Stomach (tissue), 19 donors: ENCODE measurements at places on chromosomes 7 and 10. TPM values are rescaled to one million over a fixed set of nuclear protein-coding genes. Genes with fewer than 3 reads are reported as not detected.
A peak's percentile ranks its signal among the peaks of the same experiment; 100 is the strongest.

The GPNMB gene
- polyA plus RNA-seq = 27.8 TPM

The GPR15LG gene
- polyA plus RNA-seq = 0.92 TPM

The NRCAM gene
- 1.6 TPM for polyA plus RNA-seq

The KBTBD2 gene
- polyA plus RNA-seq = 11.8 TPM

The CYP26C1 gene
- not detected for polyA plus RNA-seq

- no peak overlapping the region for H3K4me3 ChIP-seq
- DNase-seq = no peak
- no peaks in the 10 kb centered on the region for H3K4me1 ChIP-seq
- H3K27ac ChIP-seq = no peak overlapping the region
- no peaks in the 10 kb centered on the region for H3K36me3 ChIP-seq
Measured at GRCh38 chr10:57320416-57320815, 947.3 kb downstream of the IPMK start.

- H3K36me3 ChIP-seq = peaks cover 47% of the 10 kb centered on the region
- H3K27ac ChIP-seq = no peak overlapping the region
- H3K4me1 ChIP-seq = peaks cover 49% of the 10 kb centered on the region
- H3K27me3 ChIP-seq = no peaks in the 10 kb centered on the region
- H3K4me3 ChIP-seq = no peak overlapping the region
Measured at GRCh38 chr7:101220295-101220694, 2.3 kb downstream of the ZNHIT1 start.

GRCh38 chr7:7385421-7385820 lies 150.3 kb downstream of the COL28A1 start:
- H3K36me3 ChIP-seq = no peaks in the 10 kb centered on the region
- H3K4me1 ChIP-seq = no peaks in the 10 kb centered on the region
- no peak for DNase-seq
- H3K27me3 ChIP-seq = no peaks in the 10 kb centered on the region
- no peak overlapping the region for H3K4me3 ChIP-seq
- no peak overlapping the region for H3K27ac ChIP-seq

GRCh38 chr10:19570991-19571390 lies 245.2 kb upstream of the PLXDC2 start:
- H3K4me1 ChIP-seq = no peaks in the 10 kb centered on the region
- H3K27ac ChIP-seq = no peak overlapping the region
- no peaks in the 10 kb centered on the region for H3K27me3 ChIP-seq
- no peaks in the 10 kb centered on the region for H3K36me3 ChIP-seq

DNA sequence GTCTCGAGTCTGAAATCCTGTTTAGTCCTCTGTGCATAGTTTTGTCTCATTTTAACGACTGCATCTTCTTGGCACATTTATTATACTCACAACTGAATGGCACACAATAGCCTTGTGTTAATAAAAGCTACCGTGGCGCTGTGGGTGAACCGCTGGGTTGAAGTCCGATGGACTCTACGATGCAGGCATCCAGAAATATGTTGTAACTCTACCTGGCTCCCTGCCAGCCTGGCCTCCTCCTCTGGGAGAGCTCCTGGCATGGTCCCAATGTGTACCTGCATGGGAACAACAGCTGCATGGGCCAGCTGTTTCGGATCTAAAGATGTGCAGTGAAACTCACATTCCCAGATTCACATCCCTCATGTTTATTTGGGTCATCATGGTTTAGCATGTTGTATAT lies 3.7 kb upstream of the DPYSL4 start:
- H3K36me3 ChIP-seq = no peaks in the 10 kb centered on the region
- H3K27ac ChIP-seq = no peak overlapping the region
- H3K4me1 ChIP-seq = peaks cover 25% of the 10 kb centered on the region
- H3K4me3 ChIP-seq = no peak overlapping the region
- peak; percentile 44 for DNase-seq

DNA sequence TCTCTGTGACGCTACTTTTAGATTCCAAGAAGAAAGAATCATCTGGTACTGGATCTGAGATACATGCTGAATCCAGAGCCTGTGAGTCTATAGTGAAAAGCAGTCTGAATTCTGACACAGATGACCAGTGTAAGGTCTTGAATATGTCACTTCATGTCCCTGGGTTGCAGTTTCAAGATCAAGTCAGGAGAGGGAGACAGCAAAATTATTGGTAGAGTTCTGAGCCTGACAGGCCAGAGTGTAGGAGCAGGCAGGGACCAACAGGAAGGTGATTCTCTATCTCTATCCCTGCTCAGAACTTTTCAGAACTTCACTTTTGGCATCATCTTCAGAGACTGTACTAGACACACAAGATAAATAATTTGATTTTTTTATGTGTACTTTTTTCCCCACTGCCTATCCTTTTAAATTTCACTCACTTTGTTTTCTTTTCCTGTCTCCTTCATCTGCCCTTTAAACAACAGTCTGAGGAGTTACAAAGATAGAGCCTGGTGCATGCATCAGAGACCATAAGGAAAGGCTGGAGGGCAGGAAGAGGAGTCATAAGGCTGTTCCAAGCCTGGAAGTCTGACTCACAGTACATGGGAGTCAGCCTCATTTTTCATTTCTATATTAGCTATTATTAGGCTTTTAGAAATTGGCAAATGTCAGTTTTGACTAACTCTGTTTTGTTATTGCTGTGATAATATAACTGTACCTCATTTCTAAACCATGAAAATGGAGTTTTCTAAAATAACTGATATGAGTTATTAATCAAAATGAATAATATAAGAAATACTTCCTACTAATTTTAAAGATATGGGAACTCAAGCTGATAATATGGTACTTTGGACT lies 120.2 kb upstream of the TMEM229A start:
- H3K36me3 ChIP-seq = no peaks in the 10 kb centered on the region
- no peak overlapping the region for H3K4me3 ChIP-seq
- DNase-seq = peak; percentile 39

DNA sequence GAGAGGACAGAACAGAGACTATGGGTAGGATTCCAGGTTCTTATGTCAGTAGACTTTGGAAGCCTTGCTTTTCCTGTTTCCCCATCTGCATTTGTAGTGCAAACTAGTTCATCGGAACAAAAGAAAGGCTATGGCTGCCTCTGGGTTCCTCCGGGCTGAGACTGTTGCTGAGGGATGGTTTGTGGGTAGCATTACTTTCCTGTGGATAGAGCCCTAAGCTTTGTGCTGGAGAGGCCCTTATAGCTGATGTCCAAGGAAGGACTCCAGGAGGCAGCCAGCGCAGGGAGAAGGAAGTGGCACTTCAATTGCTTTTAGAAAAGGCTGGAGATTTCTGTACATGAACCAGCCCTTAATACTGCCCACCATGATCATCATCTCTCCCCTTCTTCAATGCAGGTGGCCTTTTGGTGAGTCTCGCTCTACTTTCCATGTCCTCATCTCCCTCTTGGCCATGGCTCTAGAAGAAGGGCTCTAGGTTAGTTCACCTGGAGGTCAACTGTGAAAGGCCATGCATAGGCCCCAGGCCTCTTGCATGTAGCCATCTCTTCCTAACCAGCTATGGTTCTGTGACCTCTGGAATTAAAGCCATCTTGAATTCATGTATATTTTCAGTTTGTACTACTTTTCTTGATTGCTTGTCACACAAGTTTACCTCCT lies 15.4 kb downstream of the MXI1 start:
- H3K27ac ChIP-seq = peak overlapping the region; percentile 91
- no peak overlapping the region for H3K4me3 ChIP-seq
- DNase-seq = no peak
- peaks cover 44% of the 10 kb centered on the region for H3K4me1 ChIP-seq
- no peaks in the 10 kb centered on the region for H3K36me3 ChIP-seq

GRCh38 chr7:135206941-135207391 lies 4.4 kb downstream of the WDR91 start:
- no peak for DNase-seq
- peaks cover 48% of the 10 kb centered on the region for H3K36me3 ChIP-seq
- peaks cover 50% of the 10 kb centered on the region for H3K4me1 ChIP-seq
- no peaks in the 10 kb centered on the region for H3K27me3 ChIP-seq
- no peak overlapping the region for H3K27ac ChIP-seq
- H3K4me3 ChIP-seq = no peak overlapping the region

GRCh38 chr7:157900011-157900410 lies 563.2 kb downstream of the DNAJB6 start:
- H3K36me3 ChIP-seq = no peaks in the 10 kb centered on the region
- no peak overlapping the region for H3K27ac ChIP-seq
- H3K27me3 ChIP-seq = no peaks in the 10 kb centered on the region

DNA sequence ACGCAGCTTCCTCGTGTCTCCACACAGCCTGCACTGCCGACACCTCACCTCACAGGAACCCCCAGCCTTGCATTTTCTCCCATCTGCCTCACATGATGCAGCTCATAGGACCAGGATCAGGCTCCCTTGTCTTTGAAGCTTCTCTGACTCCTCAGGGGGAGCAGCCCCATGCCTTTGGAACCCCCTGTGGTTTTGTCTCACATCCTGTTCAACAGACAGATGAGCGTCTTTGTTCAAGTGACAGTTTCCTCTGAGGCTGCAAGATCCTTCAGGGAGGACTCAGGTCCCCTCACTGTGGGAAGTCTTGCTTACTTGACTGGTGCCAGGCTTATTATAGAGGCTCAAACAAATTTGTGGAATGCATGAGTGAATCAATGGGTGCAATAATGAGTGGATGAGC lies 667.1 kb downstream of the INHBA start:
- H3K4me3 ChIP-seq = no peak overlapping the region
- no peaks in the 10 kb centered on the region for H3K36me3 ChIP-seq
- no peaks in the 10 kb centered on the region for H3K27me3 ChIP-seq
- no peak overlapping the region for H3K27ac ChIP-seq
- no peaks in the 10 kb centered on the region for H3K4me1 ChIP-seq
- no peak for DNase-seq

- no peaks in the 10 kb centered on the region for H3K27me3 ChIP-seq
- no peak overlapping the region for H3K4me3 ChIP-seq
- peaks cover 25% of the 10 kb centered on the region for H3K36me3 ChIP-seq
- H3K4me1 ChIP-seq = no peaks in the 10 kb centered on the region
- no peak overlapping the region for H3K27ac ChIP-seq
- no peak for DNase-seq
Measured at GRCh38 chr7:93307131-93307660, 75.0 kb downstream of the VPS50 start.

GRCh38 chr7:38746438-38746837 lies 115.3 kb upstream of the AMPH start:
- no peak overlapping the region for H3K27ac ChIP-seq
- H3K36me3 ChIP-seq = peaks cover 81% of the 10 kb centered on the region
- no peak for DNase-seq
- no peaks in the 10 kb centered on the region for H3K4me1 ChIP-seq
- H3K27me3 ChIP-seq = no peaks in the 10 kb centered on the region

GRCh38 chr10:105187243-105187642 lies 546.2 kb downstream of the SORCS3 start:
- no peak overlapping the region for H3K27ac ChIP-seq
- no peaks in the 10 kb centered on the region for H3K27me3 ChIP-seq
- no peaks in the 10 kb centered on the region for H3K4me1 ChIP-seq
- no peak overlapping the region for H3K4me3 ChIP-seq

DNA sequence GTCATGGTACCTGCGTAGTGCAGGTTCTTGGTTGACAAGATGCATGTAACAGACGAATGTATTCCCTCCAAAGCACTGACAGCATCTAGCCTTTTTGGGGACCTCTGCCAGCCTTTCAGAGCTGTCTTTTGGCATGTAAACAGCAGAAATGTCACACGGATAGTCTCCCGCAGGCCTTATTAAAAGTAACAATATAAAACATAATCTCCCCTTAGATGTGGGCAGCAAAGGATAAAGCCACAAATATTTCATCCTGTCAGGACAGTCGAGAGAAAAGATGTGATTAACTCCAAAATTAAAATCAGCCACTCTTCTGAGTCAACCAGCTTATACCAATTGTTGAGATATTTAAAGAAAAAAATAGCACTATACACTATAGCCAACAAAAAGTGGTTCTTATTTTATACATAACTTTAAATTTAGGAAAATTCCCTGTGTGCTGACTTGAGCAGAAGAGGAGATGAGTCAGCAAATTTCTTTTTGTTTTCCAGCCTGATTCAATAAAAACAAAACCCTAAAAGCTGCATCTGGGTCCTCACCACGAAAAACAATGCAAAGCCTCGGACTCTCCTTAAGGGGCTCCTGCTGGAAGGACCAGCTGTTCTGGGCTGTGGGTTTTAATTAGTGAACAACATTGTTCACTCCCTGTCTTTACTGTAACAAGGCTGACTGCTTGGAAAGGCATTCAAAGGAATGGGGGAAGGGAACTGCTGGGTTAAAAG lies 240.2 kb downstream of the ADAM12 start:
- no peaks in the 10 kb centered on the region for H3K4me1 ChIP-seq
- DNase-seq = no peak
- no peak overlapping the region for H3K27ac ChIP-seq
- no peaks in the 10 kb centered on the region for H3K27me3 ChIP-seq
- no peaks in the 10 kb centered on the region for H3K36me3 ChIP-seq

GRCh38 chr7:80736371-80737125 lies 98.1 kb downstream of the CD36 start:
- no peak overlapping the region for H3K27ac ChIP-seq
- H3K27me3 ChIP-seq = no peaks in the 10 kb centered on the region
- no peak for DNase-seq
- no peak overlapping the region for H3K4me3 ChIP-seq
- H3K4me1 ChIP-seq = no peaks in the 10 kb centered on the region
- H3K36me3 ChIP-seq = no peaks in the 10 kb centered on the region

GRCh38 chr10:77006836-77007511 lies 630.6 kb downstream of the KCNMA1 start:
- H3K4me3 ChIP-seq = no peak overlapping the region
- no peak for DNase-seq
- peaks cover 2% of the 10 kb centered on the region for H3K4me1 ChIP-seq
- no peaks in the 10 kb centered on the region for H3K36me3 ChIP-seq
- H3K27ac ChIP-seq = no peak overlapping the region
- no peaks in the 10 kb centered on the region for H3K27me3 ChIP-seq

- peaks cover 53% of the 10 kb centered on the region for H3K36me3 ChIP-seq
- DNase-seq = no peak
- peaks cover 51% of the 10 kb centered on the region for H3K4me1 ChIP-seq
- no peaks in the 10 kb centered on the region for H3K27me3 ChIP-seq
- H3K4me3 ChIP-seq = no peak overlapping the region
- H3K27ac ChIP-seq = peak overlapping the region; percentile 13
Measured at GRCh38 chr7:4751398-4751947, 23.9 kb upstream of the AP5Z1 start.

DNA sequence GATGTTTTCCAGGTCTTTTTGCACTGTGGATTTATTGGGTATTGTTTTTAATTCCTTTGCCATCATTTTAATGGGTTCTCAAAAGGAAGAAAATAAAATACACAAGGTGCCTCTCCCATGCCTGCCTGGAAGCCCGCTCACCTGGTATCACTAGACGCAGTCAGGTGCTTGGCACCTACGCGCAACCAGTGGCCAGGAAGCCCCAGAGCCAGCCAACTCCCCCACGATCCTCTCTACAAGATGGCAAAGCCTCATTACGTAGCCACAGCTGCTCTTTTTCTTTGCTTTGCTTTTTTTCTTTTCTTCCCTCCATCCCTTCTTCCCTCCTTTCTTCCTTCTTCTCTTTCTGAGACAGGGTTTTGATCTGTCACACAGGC lies 34.3 kb downstream of the BAIAP2L1 start:
- H3K4me3 ChIP-seq = no peak overlapping the region
- peaks cover 27% of the 10 kb centered on the region for H3K4me1 ChIP-seq
- H3K27me3 ChIP-seq = no peaks in the 10 kb centered on the region
- peak overlapping the region; percentile 80 for H3K27ac ChIP-seq
- no peaks in the 10 kb centered on the region for H3K36me3 ChIP-seq

GRCh38 chr10:49357910-49358309 lies 38.0 kb downstream of the DRGX start:
- no peaks in the 10 kb centered on the region for H3K4me1 ChIP-seq
- no peaks in the 10 kb centered on the region for H3K36me3 ChIP-seq
- H3K27ac ChIP-seq = no peak overlapping the region
- no peaks in the 10 kb centered on the region for H3K27me3 ChIP-seq
- no peak for DNase-seq
